ENCODE measurements at places on chromosomes 1 and 21. TPM values are rescaled to one million over a fixed set of nuclear protein-coding genes. Genes with fewer than 3 reads are reported as not detected.

The CEP170 gene
- 174 TPM for total RNA-seq

The FTCD gene
- not detected for total RNA-seq

The PLA2G2F gene
- total RNA-seq: not detected

The ZNF648 gene
- not detected for total RNA-seq

All from aortic smooth muscle cell (primary cell).